Activated CD4-positive, alpha-beta T cell treated with anti-CD3 and anti-CD28 coated beads for 1 hour (primary cell): ENCODE measurements at places on chromosomes 4 and X.
A peak's percentile ranks its signal among the peaks of the same experiment; 100 is the strongest.

GRCh38 chr4:20370274-20370673 lies 118.6 kb downstream of the SLIT2 start:
- DNase-seq, result no peak

DNA sequence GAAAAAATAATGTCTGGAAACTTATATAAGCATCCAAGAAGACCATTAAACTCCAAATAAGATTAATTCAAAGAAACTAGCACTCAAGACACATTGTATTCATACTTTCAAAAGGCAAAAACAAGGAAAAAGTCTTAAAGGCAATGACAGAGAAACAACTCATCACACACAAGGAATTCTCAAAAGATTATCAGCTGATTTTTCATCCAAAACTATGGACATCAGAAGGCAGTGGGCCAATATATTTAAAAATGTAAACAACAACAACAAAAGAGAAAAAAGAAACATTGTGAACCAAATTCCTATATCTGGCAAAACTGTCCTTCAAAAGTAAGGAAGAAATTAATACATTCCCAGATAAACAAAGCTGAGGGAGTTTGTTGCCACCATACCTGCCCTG lies 711.4 kb upstream of the GALNTL6 start:
- no peak for DNase-seq

- DNase-seq, result no peak
Measured at GRCh38 chrX:12719837-12720236, 71.4 kb upstream of the PRPS2 start.

GRCh38 chrX:82589410-82589809 lies 918.7 kb upstream of the POU3F4 start:
- DNase-seq, result no peak

GRCh38 chrX:106005684-106006083 lies 32.8 kb downstream of the SERPINA7 start:
- no peak for DNase-seq

DNA sequence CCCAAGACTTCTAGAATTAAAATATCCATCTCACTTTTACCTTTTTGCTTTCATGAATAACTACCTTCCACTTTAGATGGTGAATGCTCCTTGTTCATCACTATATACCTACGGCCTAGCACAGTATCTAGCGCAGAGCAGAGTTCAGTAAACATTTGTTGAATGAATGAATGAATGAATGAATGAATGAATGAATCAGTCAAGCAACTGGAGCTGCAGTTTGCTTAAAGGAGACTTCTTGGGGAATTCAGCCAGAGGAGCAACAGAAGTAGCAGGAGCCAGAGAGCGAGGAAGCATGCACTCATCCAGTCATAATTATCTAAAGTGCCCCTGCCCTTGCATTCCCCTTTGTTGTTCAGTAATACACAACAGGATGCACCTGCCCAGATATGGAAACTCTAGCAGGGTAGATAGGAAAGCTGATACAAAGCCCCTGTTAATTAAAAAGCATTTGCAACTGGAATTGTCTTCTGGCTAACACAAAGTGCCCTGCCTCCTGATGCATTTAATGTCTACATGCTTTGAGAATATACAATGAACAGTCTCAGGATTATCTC lies 103.0 kb upstream of the MBNL3 start:
- no peak for DNase-seq

DNA sequence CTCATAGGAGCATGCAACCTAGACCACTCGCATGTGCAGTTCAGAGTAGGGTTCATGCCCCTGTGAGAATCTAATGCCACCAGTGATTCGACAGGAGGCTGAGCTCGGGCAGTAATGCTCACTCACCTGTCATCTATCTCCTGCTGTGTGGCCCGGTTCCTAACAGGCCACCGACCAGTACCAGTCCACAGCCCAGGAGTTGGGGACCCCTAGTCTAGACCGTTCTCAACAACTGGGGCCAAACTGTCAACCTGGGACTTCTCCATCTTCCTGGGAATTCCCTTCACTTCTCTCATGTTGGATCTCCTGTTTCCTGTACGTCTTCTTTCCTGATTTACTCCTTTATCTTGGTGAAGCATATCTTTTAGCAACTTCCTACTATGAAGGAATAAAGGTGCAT lies 79.4 kb upstream of the HELT start:
- DNase-seq, result no peak

- no peak for DNase-seq
Measured at GRCh38 chrX:132214518-132214917, 4.7 kb downstream of the RAP2C start.

GRCh38 chr4:169338241-169338640 lies 67.5 kb upstream of the SH3RF1 start:
- DNase-seq, result no peak

DNA sequence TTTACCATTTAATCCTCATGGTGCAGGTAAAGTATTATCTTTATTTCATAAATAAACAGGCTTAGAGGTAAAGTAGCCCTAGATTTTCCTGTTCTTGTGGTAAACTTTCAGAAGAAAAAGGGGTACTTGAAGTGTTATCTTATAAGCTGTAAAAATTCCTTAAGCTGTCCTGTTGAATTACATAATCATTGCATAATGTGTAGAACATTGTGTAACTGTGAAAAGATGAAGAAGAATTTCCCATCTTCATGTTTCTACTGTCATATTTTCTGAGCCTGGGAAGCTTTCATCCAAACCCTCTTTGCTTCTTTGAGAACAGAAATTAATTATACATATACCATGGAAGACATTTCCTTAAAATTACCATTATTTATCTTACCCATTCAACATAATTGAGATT lies 90.5 kb downstream of the ELOVL6 start:
- DNase-seq, result no peak

DNA sequence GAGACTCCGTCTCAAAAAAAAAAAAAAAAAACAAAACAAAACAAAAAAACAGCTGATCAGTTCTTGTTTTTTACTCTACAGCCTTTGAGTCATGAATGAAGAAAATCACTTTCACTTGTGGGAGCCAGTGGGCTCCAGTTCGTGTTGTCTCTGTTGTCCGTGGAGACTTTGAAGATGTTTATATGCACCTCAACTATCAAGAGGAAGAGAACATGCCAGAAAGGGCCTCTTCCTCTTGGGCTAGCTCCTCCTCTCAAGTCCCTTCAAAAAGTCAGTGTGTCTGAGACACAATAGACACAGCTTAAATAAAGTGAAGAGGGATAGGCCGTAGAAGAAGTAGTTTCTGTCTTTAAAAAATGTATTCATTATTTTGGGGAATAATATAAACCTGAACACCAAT lies 182.7 kb downstream of the KDR start:
- DNase-seq, result peak; percentile 13

GRCh38 chrX:131288188-131288587 lies 918 bp downstream of the IGSF1 start:
- DNase-seq, result no peak

DNA sequence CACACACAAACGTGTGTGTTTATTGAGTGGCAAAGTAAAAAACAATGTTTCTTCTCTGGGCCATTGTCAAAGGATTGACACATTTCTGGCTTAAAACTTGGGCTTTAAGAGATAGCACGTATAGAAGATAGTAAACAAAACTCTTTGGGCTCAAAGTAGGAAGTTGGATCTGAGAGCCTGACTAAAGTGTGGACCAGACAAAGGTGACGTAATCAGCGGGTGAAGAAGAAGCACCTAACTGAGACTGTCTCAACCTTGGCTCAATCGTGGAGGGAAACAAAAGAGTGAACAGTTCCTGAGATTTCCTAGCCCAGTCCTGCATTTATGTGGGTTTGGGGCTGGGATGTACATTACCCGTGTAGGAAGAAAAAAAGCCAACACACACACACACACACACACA lies 13.7 kb downstream of the PFKFB1 start:
- DNase-seq, result no peak

DNA sequence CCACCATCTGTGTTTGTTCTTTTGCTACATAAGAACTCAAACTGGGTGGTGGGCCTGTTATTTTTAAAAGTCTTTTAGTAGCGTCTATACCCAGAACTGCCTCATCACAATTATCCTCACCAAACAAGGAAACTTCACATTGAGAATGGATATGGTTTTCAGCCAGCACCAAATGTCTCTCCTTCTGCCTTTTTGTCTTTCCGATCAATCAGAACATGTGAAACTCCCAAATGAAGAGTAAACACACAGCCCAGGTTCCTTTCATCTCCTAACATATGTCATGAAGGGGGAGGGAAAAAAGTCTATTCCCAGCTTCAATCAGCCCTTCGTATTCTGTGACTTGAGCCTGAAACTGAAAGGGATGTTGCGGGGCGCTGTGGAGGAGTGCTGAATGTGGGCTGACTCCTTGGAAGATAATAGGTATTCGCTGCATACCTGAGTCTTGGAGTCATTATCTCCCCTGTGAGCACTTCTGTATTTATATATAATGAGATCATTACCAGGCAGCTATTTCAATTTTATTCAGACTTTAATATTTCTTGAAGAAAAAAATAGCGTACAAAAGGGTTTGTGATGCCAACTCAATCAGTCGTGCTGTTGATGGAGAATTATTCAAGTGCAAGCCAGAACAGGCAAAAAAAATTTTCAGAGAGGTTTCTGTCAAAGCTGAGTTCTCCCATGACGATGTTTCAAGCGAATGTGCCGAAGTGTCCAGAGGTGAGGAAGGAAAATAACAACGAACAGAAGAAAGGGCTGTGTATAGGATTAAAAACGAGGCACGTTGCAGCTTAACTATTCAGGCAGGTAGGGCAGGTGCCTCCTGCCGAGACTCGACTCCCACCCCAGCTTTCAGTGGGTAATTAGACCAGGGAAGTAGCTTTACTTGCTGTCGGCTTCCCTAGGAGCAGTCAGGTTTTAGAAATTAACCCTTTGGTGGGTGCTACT lies 163.9 kb upstream of the NOCT start:
- DNase-seq, result no peak

- DNase-seq, result no peak
Measured at GRCh38 chr4:100593935-100594334, 76.1 kb upstream of the EMCN start.

- no peak for DNase-seq
Measured at GRCh38 chrX:152202886-152203285, 64.5 kb upstream of the MAGEA10 start.

GRCh38 chr4:95431678-95432077 lies 117.1 kb downstream of the UNC5C start:
- DNase-seq, result no peak
